ENCODE measurements at places on chromosomes 3 and 15. TPM values are rescaled to one million over a fixed set of nuclear protein-coding genes. Genes with fewer than 3 reads are reported as not detected.

- no peak for DNase-seq
These were observed 29.8 kb downstream of the PBRM1 start for GRCh38 chr3:52655895-52656294.

The CYP8B1 gene
- not detected for total RNA-seq

DNA sequence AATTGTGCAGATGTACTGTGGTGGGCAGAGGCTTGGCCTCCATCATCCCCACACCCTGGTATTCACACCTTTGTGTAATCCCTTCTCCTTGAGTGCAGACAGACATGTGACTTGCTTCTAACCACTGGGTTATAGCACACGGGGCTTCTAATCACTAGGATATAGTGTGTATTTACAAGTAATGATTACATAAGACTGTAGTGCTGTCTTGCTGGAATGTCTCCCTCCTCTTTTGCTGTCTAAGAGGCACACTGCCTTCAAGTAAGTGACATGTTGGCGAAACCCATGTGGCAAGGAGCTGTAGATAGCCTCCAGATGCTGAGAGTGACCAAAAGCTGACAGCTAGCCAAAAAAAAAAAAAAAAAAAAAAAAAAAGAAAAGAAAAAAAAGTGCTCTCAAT, 542.7 kb upstream of the MDFIC2 start:
- DNase-seq: no peak

DNA sequence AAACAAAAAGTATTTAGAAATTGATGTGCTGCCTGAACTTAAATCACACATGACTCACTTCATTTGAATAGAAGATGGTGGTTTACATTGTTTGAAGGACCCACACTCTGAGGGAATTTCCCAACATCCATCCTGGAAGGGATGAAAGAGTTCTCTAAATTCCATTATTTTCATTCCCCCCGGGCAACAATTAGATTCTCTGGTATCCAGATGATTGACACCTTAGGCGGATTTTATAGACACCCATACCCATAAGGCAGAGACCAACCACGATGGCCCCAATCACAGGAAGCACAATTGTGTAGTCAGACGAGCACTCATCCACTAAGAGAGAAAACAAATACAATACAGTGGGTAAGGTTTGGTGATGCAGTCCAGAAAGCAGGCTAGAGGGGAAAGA, 24.6 kb upstream of the MCCC1 start:
- DNase-seq: no peak

DNA sequence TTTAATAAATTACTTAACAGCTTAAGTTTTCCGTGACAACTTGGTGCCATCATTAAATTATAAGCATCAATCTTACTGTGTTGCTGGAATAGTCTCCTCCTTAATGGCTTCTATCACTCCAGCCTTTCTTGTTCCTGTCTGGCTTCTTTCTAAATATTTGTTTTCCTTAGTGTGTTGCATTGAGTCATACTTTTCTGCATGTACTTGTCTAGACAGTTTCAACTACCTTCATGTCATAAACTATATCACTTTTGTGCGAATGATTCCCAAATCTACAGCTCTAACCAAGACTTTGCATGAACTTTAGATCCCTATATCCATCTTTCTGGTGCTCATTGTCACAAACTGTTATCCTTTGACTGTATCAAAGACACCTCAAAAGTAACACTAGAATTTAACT, 78.4 kb downstream of the AKAP13 start:
- no peak for DNase-seq
